Activated naive CD8-positive, alpha-beta T cell treated with anti-CD3 and anti-CD28 coated beads for 36 hours (primary cell): ENCODE measurements at places on chromosomes 6 and 20. TPM values are rescaled to one million over a fixed set of nuclear protein-coding genes. Genes with fewer than 3 reads are reported as not detected.

TAGAP gene
- total RNA-seq = 175 TPM

ERVFRD-1 gene
- total RNA-seq = not detected

CEP162 gene
- total RNA-seq = 6.8 TPM

DNA sequence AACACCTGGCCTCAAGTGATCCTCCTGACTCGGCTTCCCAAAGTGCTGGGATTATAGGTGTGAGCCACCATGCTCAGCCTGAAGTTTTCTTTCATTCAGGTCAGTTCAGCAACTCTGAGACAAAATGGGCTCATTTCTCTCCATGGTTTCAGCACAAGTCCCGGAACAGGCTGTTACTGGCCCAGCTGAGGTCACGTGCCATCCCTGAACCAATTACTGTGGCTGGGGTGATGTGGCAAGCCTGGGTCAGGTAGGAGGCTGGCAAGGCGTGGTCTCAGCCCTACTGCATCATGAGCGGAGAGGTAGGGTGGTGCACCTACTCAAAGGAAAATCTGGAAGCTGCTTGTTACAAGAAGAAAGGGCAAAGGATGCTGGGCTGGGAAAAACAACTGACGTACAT lies 326.4 kb downstream of the KIF16B start:
- H3K4me1 ChIP-seq = no peaks in the 10 kb centered on the region
- no peak for DNase-seq
- H3K36me3 ChIP-seq = no peaks in the 10 kb centered on the region
- no peaks in the 10 kb centered on the region for H3K27me3 ChIP-seq

DNA sequence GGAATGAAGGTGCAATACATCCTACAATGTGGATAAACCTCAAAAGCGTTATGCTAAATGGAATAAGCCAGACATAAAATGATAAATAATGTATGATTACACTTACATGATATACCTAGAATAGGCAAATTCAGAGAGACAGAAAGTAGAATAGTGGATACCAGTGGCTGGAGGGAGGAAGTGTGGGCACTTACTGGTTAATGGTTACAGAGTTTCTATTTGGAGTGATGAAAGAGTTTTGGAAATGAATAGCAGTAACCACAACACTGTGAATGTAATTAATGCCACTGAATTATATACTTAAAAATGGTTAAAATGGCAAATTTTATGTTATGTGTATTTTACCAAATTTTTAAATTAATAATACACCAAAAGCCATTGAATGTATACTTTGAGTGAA lies 71.4 kb upstream of the CST7 start:
- H3K4me1 ChIP-seq = no peaks in the 10 kb centered on the region
- DNase-seq = no peak
- H3K4me3 ChIP-seq = no peak overlapping the region

DNA sequence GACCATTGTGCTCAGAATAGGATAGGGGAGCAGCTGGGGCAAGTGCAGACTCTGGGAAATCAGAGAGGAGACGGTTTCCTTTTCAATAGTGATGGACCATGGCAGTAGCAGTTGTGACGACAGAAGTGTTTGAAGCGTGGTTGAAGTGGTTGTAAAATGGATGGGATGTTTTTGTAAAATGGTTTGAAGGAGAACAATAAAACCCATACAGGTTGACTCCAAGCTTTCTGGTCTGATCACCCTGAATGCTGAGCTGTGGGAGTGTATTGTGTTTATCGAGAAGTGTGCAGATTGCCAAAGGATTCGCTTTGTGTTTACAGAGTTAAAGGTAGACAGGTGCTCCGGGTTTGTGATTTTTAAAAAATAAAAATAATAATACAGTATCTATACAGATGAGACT lies 255.2 kb upstream of the SULF2 start:
- H3K27ac ChIP-seq = no peak overlapping the region
- H3K4me3 ChIP-seq = no peak overlapping the region

DNA sequence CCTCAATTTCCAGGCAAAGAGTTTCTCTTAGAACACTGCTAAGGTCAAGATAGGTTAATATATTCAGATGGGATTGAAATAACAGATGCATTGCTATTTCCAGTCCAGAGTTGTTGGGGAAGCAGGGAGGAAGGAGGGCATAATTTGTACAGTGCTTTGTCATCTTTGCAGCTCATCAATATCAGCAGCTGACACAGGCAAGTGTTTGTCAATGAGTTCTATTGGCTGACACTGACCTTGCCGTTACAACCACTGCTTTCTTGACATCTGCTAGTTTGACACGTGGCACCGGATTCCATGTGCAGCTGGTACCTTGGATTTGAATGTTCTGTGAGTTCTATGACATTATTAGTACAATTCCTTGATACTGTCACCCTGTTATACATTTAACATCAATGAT lies 28.0 kb upstream of the MLIP start:
- no peaks in the 10 kb centered on the region for H3K4me1 ChIP-seq
- H3K36me3 ChIP-seq = no peaks in the 10 kb centered on the region
- H3K27ac ChIP-seq = no peak overlapping the region
- H3K27me3 ChIP-seq = no peaks in the 10 kb centered on the region
- no peak for DNase-seq
